ENCODE measurements at places on chromosomes 2 and 18.
A peak's percentile ranks its signal among the peaks of the same experiment; 100 is the strongest.

GRCh38 chr2:173171924-173172643, 96.4 kb downstream of the MAP3K20 start:
- no peak for DNase-seq

- DNase-seq = no peak
Measured at GRCh38 chr18:37307181-37307580, 258.4 kb downstream of the CELF4 start.

DNA sequence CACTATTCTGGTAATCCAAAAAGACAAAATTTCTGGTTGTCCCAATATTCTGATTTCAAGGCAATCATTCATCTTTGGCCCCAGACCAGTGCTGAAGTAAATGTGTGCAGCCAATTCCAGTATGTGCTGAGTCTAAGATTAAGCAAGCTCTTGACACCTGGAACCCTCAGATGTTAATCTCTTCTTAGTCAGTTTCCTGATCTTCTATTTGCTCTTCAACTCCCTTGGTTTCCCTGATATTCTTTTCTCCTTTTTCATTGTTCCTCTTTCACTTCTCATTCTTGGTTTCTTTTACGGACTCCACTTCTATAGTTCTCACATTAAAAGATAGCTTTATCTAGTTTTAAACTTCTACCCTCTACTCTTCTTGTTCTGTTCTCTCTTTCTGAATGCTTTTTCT, 445.7 kb upstream of the FANCL start:
- DNase-seq = no peak

- no peak for DNase-seq
Measured at GRCh38 chr2:98026927-98027522, 31.3 kb upstream of the TMEM131 start.

DNA sequence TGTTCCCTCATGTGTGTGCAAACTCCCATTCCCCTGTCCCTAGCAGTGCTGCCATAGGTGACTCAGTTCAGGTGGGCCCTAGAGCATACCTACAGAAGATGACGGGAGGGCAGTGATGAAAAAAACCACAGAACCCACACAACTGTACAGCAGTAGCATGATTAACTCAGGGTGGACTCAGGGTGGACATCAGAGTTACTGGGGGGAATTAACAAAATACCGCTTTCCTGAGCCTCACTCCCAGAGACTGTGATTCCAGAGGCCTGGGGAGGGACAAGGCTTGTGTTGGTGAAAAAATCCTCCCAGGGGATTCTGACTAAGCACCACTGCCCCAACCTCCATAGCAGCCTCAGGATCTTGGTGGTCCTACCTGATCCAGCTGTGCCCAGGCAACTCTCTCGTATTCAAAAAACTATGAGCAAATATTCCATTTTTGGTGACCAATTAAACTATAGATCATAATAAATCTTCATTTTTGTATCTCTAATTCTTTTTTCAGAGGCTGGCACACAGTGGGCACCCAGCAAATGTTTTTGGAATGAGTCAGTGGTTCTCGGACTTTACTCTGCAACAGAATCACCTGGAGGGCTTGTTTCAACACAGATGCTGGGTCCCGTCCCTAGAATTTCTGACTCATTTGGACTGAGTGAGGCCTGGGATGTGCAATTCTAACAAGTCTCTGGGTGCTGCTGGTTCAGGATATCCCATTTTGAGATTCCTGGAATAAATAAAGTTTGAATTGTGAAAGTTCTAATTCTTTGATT, 84.1 kb upstream of the NABP1 start:
- DNase-seq = peak; percentile 67

- DNase-seq = no peak
Measured at GRCh38 chr2:7525746-7526145, 608.5 kb downstream of the RNF144A start.

GRCh38 chr2:164386231-164386630, 235.1 kb downstream of the GRB14 start:
- DNase-seq = no peak

- no peak for DNase-seq
Measured at GRCh38 chr18:63697097-63697660, 5.6 kb upstream of the SERPINB11 start.

DNA sequence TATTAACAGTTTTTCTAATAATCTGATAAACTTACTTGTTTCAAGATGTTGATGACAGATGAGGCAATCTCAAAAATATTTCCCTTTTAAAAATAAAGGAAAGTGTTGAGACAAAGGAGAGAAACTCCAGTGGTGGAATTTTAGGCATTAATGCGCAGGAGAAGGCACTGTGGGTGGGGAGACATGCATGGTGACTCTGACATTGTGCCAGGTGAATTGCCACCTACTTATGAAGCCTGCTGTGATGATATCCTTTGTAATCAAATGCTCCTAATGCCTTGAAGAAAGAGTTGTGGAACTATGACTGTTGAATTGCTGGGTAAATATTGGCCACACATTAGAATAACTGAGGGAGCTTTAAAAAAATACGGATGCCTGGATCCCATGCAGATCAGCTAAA, 101.4 kb downstream of the PLA2R1 start:
- no peak for DNase-seq

DNA sequence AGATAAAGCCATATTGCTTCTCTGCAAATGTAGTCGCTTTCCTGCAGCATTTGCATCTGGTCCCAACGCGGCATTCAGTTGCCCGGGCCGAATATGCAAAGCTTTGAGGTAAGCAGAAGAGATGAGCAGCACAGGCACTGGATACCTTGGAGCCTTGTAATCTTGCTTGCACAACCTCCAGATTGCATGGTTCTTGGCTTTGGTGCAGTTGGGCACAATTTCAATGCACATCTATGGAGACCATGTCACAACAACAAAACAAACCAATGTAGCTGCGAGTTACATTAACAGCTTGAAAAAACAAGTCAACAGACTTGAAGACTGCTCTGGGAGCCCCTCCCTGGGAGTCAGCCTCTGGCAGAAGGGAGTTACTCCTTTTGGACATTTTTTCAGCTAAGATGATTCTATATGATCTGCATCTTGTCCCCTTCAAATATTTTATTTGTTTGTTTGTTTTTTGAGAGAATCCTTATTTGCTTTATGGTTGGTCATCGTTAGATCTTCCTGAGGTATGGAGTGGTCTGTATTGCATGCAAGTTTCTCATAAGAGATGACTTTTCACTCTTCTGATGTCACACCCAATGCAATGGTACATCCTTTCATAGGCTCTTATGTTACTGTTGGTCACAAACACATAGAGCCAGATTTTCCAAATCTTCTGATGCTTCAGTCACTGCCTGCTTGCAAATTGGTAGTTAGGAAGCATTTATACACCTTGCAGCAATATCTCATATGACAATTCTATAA, 113.5 kb downstream of the EFEMP1 start:
- DNase-seq = peak; percentile 20

- peak; percentile 14 for DNase-seq
Measured at GRCh38 chr2:68741238-68741637, 6.6 kb downstream of the ARHGAP25 start.

DNA sequence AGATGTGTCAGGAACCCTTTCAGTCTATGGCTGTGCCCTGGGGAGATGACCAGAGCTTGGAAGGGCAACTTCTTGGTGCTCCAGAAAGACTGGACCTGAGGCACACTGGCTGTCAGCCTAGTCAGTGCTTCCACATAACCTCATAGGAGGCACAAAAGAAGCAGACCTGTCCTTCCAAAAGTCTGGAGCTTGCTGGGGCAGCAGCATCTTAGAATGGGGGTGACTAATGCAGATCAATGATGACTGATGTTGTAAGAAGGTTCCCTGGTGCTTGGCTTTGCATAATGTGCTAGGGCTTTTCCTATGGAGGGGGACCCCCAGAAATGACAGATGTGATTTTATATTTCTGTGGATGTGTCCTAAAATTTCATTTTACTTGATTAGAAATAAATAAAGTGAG, 255.7 kb upstream of the THUMPD2 start:
- DNase-seq = no peak
